ENCODE measurements at places on chromosomes 4 and X. TPM values are rescaled to one million over a fixed set of nuclear protein-coding genes. Genes with fewer than 3 reads are reported as not detected.
A peak's percentile ranks its signal among the peaks of the same experiment; 100 is the strongest.

DNA sequence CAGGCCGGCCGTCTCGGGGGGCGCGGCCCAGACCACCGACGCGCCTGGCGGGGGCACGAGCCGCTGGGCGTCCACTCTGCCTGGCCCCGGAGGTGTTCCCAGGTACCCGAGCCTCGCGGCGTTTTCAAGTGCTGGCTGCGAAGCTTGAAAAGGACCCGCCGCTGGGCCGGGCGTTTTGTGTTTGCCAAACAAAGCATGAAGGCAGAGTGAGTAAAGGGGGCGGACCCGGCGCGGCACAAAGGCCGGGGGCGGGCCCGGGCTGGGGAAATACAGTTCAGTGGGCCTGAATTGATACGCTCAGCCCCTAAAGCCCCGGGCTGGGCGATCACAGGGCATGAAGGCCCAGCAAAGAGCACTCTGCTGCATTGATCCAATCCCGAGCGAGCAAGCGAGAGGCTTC, 65.4 kb downstream of the SOX3 start:
- peak; percentile 51 for DNase-seq

DNA sequence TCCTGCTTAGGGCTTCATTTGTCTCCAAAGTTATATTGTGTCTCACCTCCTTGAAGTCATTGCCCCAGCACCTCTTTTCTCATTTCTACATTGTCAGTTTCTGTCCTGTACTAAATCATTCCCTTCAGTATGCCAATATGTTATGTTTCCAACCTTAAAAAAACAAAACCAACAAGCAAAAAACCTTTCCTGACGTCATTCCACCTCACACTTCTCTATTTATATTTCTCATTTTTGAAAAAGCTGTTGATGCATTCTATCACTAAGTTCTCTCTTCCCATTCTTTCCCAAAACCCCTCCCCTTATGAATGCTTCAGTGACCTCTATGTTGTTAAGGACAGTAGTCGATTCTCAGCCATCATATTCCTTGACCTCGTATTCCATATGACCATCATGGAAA, 98.7 kb upstream of the ARHGAP24 start:
- no peak for DNase-seq

DNA sequence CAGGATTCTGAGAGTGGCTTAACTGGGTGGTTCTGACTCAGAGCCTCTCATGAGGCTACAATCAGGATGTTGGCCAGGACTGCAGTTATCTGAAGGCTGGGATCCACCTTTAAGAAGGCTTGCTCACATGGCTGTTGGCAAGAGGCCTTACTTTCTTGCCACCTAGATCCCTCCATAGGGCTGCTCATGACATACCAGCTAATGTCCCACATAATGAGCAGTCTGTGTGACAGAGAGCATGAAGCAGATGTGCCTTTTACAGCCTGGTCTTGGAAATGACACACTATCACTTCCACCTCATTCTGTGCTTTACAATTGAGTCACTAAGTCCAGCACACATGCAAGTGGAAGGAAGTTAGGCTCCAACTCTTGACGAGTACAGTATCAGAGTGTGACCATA, 4.3 kb upstream of the RBM3 start:
- no peak for DNase-seq

- no peak for DNase-seq
These were observed 107.4 kb upstream of the AFAP1 start for GRCh38 chr4:8046925-8047541.

GRCh38 chr4:155599085-155599484, 67.6 kb upstream of the GUCY1A1 start:
- DNase-seq = no peak

DNA sequence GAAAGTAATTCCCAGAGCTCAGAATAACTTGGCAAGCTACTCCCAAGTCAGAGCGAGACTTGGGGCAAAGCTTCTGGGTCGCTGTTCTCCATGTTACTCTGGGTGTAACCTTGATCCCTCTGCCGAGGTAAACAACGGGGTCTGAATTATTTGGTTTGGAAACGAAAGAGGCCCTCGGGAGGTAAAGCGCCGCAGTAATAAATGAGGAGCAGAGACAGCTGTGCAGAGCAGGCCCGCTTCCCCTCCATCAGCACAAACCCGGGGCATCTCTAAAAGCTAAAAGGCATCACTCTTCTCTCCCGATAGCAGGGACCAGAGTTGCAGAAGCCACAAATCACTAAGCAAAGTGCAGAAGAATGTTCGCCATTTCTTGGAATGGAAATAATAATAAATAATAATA, 561.5 kb downstream of the BCOR start:
- no peak for DNase-seq

The PAGE2 gene
- total RNA-seq = not detected

DNA sequence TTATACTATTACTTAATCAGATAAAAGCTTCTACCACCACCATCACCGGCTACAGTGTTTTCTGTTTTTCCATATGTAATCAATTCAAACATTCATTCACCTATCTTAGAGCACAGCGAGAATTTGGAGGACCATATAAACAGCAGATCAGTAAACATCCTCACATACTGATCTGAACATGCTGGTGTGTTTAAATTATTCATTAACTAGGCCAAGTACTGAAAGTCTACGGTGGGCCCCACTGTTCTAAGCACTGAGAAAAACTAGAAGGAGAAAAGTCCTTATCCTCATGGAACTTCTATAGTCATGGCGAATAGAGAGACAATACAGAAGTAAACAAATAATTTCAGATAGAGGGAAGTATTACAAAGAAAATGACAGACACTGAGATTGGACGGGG, 176.6 kb downstream of the NR3C2 start:
- no peak for DNase-seq

GRCh38 chr4:40473578-40474388, 138.7 kb downstream of the CHRNA9 start:
- no peak for DNase-seq

The CPZ gene
- total RNA-seq = 2.6 TPM

DNA sequence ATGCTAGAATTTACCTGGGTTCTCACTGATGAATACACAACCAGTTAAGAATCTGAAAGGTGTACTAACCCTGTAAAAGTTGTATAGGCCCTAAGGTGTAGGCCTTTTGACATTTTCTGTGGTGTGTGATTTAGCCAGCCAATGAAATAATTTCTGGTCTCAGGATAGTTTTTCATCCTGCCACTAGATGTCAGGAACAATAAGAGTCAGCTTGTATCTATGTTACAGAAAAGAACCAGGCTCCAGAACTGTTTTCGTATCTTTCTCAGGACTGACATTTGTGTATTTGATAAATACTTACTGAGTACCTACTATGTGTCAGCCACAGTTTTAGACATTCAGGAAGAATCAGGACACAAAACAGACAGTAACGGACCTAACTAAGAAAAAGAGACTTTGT, 673.6 kb upstream of the TENM3 start:
- no peak for DNase-seq

- DNase-seq = no peak
These were observed 37.9 kb upstream of the NKAP start for GRCh38 chrX:119981286-119982070.

GRCh38 chr4:110970642-110971041, 347.8 kb upstream of the PITX2 start:
- DNase-seq = no peak

DNA sequence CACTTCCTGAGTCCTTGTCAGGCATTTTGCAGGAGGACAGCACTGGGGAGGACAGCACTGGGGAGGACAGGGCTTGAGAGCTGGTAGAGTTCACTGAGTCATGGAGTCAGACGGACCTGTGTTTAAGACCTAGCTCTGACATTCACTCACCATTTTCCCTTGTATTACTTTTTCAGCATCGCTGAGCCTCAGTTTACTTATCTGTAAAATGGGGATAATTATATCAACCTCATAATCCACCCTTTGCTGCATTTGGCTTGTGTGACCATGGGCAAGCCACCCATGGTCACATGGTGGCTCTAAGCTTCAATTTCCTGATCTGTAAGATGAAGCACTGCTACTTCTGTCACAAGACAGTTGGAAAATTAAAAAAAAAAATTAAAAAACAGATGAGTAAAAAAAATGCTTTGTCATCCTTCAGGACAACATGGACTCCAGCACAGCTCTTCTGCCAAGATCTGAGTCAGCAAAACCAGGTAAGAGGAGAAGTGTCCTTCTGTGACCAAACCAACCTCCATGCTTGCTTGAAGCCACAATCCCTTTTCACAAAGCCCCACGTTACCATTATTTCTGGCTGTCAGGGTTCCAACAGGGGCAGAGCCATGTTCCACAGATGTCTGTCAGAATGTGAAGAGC, 275.5 kb downstream of the RAB28 start:
- no peak for DNase-seq

GRCh38 chr4:153207567-153207966, 3.3 kb downstream of the TRIM2 start:
- peak; percentile 78 for DNase-seq

The MID2 gene
- total RNA-seq = 5.4 TPM

The CCDC149 gene
- total RNA-seq = 23.7 TPM

DNA sequence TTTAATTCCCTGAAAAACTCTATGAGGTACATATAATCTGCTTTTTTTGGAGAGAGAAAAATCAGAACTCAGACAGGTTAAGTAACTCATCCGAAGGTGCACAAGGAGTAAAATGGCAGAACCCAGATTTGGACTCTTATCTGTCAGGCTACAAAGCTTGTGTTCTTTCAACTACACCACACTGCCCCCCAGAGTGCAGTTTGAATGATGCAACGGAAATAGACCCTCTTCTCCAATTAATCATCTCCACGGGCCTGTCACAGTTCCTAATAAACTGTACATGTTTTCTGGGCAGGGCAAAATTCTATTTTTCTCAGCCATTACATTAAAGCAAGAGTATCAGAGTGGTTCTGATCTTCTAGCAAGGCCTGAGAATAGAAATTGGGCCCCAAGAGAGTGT, 35.3 kb upstream of the DCX start:
- no peak for DNase-seq
